Ureter (tissue), 1 donor: ENCODE measurements at places on chromosomes 6 and 20.

DNA sequence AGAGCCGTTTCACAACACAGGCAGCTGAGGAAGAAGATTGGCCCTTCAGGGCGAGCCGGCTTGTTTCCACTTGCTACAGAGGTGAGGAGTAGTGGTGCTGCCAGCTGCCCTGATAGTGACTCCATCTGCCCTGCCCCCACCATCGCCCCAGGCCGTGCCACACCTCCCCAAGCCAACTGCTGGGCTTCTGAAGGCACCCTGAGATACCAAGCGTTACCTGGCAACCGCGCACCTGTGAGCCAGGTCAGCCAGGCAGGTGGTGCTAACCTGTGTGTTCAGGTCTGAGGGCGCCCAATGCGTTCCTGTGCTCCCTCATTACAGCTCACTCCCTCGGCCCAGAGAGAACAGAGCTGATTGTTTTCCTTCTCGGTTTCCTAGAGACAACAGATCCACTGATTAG lies 299.1 kb upstream of the ID4 start:
- peak; percentile 87 for DNase-seq

- no peak for DNase-seq
Measured at GRCh38 chr20:5642155-5642981, 107.8 kb upstream of the SHLD1 start.

DNA sequence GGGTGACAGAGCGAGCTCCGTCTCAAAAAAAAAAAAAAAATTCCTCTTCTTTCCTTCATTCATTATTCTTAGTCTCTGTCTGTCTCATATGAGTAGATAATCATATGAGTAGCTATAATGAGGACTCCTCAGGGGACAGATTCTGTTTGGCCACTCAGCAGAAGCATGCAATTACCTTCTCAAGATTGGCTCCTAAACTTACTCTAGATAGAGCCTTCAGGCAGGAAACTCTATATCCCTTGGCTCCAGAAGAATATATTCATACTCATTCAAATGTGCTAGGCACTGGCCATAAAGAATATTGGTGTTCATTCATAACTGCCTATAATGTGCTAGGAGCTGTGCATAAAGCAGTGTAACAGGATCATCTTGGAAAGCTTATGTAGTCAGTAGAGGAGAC lies 2.2 kb upstream of the ACAT2 start:
- no peak for DNase-seq

DNA sequence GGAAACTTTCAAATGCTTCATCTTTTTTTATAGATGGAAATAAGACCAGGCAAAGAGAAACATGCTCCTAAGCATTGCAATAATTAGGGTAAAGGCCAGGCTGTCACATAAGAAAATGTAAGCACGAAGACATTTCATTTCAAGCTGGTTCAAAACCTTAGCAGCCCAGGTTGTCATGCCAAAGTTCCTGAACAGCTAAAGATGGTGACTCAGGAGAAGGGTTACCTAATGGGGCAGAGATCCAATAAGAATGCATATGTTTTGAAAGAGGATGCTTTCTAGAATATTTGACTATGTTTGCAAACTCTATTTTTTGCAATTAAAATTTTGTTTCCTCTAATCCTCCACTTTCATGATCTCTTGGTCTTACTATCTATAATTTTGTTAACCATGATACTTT lies 65.6 kb upstream of the PHACTR2 start:
- DNase-seq: no peak

DNA sequence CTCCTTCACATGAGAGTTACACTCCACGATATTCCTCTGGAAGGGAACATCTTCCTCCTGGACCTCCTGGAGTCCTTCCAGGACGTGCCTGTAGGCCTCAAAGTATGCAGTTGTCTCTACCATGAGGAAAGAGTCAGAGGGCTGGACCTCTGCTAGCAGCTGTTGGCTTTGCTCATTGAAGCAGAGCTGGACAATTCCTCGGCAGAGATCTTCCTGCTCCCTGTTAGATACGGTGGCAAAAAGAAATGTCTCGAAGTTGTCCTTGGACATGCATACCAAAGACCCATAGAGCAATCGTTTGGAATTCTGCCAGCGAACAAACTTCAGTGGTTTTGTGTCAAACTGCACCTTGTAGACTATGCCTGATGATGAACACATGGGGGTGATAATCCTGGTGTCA lies 7.7 kb downstream of the ZNFX1 start:
- no peak for DNase-seq

GRCh38 chr6:111804627-111805235 lies 68.5 kb downstream of the FYN start:
- no peak for DNase-seq

GRCh38 chr6:95232446-95232845 lies 344.9 kb upstream of the MANEA start:
- DNase-seq: no peak

- no peak for DNase-seq
Measured at GRCh38 chr6:71153755-71154325, 134.8 kb upstream of the OGFRL1 start.

DNA sequence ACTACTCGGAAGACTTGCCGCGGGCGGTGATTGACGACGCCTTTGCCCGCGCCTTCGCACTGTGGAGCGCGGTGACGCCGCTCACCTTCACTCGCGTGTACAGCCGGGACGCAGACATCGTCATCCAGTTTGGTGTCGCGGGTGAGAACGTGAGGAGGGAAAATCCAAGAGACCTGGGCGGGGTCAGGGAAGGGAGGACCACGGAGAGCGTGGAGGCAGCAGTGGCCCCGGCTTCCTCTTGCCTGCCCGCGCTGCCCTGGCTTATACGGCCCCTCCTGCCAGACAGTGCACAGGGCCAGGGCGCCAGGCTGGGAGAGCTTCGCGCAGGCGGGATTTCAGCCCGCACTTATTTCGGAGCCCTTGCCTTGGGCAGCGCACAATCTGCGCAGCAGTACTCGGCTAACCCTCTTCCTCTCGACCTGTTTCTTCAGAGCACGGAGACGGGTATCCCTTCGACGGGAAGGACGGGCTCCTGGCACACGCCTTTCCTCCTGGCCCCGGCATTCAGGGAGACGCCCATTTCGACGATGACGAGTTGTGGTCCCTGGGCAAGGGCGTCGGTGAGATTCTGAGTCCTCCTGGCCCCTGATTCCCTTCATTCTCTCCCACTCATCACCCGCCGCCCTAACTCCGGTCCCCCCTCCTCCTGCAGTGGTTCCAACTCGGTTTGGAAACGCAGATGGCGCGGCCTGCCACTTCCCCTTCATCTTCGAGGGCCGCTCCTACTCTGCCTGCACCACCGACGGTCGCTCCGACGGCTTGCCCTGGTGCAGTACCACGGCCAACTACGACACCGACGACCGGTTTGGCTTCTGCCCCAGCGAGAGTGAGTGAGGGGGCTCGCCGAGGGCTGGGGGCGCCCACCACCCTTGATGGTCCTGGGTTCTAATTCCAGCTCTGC lies 2.0 kb downstream of the MMP9 start:
- no peak for DNase-seq

DNA sequence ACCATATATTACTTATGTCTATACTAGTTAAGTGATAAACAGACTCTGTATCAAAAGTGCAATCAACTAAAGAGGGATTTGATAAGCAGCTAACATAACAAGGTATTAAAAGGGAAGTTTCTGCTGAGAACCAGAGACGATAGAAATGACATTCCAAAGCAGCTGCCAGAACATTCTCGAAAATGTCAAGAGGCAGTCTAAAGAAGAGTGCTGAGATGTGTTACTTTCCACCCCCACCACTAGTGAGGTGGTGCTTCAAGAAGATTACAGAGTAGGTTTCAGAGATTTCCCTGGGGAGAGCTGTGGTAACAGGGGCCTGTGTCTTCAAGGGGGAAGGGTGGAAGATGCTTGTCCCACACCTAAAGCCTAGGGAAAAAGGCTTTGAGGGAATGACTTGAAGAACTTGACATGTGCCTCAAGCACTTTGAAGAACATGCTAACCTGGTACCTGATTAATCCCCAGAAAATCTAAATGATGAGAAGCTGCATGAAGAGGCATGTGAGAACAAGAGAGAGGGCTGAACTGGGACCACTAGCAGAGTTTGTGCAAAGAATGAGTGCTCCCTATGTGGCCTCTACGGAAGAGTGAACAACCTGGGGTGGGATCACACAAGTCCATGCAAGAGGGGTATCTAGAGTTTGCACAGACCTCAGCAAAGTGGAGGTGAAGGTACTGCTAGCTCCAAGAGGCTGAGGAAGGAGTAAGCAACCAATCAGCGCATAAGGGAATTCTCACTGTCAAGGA lies 5.0 kb downstream of the FAM184A start:
- DNase-seq: no peak

- no peak for DNase-seq
Measured at GRCh38 chr6:26318459-26319404, 46.3 kb upstream of the BTN3A2 start.

DNA sequence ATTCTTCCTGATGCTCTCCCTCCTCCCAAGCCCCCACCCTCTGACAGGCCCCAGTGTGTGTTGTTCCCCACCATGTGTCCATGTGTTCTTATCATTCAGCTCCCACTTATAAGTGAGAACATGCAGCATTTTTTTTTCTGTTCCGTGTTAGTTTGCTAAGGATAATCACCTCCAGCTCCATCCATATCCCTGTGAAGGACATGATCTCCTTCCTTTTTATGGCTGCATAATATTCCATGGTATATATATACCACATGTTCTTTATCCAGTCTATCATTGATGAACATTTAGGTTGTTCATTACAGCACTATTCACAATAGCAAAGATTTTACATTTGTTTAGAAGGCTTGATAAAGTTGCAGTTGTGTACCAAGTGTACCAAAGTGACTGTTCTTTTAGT lies 57.9 kb downstream of the KCNS1 start:
- no peak for DNase-seq
